ENCODE measurements at places on chromosomes 7 and 10. TPM values are rescaled to one million over a fixed set of nuclear protein-coding genes. Genes with fewer than 3 reads are reported as not detected.

- DNase-seq: peak; percentile 82
These were observed 294.9 kb downstream of the IPMK start for GRCh38 chr10:57972783-57973182.

The SPRN gene
- total RNA-seq: not detected

- DNase-seq: no peak
These were observed 59.0 kb downstream of the MET start for GRCh38 chr7:116731023-116731395.

- DNase-seq: no peak
These were observed 51.7 kb upstream of the RET start for GRCh38 chr10:43024942-43025700.

DNA sequence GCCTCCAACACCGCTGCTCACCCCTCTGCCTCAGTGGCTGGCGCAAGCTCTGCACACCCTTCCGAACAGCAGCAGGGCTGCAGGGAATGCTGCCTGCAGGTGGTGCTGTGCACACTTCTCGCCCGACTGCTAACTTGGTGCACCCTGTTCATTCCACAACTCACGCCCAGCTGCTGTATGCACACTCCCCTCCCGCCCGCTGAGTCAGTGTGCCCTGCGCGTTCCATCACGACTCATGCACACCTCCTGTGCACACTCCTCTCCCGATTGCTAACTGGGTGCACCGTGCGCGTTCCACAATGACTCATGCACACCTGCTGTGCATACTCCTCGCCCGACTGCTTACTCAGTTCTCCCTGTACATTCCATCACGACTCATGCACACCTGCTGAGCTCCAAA lies 21.5 kb downstream of the ADARB2 start:
- DNase-seq: peak; percentile 2

GRCh38 chr10:69800109-69800508 lies 1.6 kb upstream of the COL13A1 start:
- DNase-seq: peak; percentile 69

- no peak for DNase-seq
These were observed 74.6 kb upstream of the CPXM2 start for GRCh38 chr10:123965973-123966895.

DNA sequence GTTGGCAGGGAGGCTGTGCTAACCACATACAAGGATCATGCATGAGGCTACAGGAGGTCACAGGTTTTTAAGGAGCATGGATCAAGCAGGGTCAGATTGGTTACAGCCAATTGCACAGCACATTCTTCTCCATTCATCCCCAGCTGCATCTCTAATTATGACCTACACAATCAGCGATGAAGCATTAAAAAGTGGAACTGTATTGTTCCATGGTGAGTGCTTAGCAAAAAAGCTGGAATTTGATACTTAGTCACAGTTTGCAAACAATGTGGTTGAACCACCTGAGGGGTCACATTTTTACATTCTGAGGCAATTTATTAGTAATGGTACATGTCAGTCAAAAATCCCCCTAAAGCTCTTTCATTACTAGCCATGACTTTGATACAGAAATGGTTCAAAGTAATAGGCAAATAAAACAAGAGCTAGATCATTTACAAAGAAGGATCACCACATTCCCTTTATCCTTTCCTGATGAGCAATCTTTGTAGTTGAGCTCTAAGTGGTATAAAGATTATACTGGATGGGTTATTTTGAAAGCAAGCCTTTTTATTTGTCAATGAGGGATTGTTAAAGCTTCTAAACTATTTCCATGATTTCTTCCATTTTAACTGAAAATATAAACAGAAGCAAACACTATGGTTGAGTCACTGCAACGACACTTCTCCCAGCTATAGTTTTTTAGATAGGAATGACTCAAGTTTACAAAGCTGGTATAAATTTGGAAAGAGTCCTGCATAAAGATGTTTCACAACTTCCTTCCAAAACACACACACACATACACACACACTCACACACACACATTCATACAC lies 217.8 kb upstream of the SEMA3A start:
- peak; percentile 86 for DNase-seq

The PDLIM1 gene
- 38.4 TPM for total RNA-seq

DNA sequence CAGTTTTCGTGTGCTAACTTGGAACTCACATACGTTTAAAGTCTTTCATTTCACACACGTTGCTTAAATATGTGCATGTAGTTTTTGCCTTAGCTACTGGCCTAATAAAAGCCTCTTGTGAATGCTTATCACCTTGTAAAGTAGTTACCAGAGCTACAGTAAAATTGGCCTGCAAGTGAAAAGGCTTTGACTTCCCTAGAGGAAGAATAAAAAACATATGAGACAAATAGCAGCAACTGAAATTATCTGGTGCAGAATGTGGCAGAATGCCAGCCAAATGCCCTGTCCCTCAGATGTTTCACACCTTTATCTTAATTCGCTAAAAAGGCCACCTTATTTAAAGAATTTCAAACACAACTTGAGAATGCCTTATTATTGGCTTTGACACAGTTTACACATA lies 28.1 kb upstream of the RPA3 start:
- no peak for DNase-seq

The BEND7 gene
- total RNA-seq: 0.10 TPM

The GPR26 gene
- under 0.01 TPM for total RNA-seq

DNA sequence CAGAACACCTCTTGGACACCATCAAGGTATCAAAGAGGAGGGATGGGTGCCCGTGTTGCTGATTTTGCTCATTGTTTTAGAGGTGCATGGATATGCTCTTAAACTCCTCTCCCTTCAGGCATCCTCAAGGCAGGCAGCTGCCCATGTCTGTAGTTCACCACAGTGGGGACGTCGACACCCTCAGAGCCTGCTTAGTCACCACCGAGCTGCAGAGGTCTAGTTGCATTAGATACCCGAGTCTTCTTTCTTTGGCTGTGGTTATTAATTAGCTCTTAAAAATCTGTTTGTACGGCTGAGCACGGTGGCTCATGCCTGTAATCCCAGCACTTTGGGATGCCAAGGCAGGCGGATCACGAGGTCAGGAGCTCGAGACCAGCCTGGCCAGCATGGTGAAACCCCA lies 24.7 kb upstream of the TSPAN13 start:
- DNase-seq: no peak

DNA sequence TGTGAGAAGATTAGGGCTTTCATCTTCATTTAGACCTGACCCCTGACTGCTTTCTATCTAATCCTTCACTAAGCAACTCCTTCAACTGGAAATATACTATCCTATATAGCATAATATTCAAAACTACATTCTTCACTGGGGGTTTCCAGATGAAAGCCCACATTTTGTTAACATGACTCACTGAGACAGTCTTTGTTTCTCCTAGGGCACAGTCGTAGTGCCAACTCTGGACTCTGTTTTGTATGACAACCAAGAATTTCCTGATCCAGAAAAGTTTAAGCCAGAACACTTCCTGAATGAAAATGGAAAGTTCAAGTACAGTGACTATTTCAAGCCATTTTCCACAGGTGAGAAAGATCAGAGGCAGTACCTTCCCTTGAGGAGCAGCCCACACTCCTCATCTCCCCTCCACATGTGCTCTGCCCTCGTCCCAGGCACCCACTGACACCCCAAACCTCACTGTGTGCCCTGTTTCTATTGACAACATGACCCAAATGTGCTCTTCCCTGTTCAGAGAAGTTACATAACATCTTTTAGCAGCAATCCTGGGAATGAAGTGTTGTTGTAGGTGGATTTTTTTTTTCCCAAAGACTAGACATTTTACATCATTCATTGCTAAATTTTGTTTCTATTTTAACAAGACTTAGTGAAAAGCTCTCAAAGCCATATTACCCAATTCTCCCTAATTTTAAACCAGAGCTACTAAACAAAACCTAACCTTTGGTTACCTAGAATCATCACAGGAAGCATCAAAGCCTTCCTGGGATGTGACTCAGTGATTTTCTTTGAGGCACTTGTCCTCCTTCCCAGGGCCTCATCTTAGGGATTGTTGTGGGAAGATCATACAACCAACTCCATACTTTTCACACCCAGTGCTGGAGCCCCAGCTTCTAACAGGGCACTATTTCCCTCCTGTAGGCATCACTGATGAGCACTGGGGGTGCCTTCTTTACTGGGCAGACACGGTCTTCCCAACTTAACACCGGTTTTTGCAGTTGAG lies 10.7 kb downstream of the CYP2E1 start:
- no peak for DNase-seq

DNA sequence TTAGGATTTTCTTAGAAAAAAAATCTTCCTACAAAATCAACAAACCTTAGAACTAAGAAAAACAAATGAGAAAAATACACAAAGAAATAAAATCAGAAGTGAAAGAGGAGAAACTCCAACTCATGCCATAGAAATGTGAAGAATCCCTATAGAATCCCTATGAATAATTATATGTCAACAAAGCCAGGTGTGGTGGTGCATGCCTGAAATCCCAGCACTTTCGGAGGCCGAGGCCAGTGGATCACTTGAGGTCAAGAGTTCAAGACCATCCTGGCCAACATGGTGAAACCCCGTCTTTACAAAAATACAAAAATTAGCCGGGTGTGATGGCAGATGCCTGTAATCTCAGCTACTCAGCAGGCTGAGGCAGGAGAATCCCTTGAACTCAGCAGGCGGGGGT lies 27.1 kb downstream of the ACSM6 start:
- peak; percentile 60 for DNase-seq

The GIMAP1 gene
- total RNA-seq: not detected

The CCL24 gene
- total RNA-seq: not detected
